ENCODE measurements at places on chromosomes 7 and 10.

- no peak for DNase-seq
These were observed 20.9 kb downstream of the FAM24A start for GRCh38 chr10:122931088-122931906.

DNA sequence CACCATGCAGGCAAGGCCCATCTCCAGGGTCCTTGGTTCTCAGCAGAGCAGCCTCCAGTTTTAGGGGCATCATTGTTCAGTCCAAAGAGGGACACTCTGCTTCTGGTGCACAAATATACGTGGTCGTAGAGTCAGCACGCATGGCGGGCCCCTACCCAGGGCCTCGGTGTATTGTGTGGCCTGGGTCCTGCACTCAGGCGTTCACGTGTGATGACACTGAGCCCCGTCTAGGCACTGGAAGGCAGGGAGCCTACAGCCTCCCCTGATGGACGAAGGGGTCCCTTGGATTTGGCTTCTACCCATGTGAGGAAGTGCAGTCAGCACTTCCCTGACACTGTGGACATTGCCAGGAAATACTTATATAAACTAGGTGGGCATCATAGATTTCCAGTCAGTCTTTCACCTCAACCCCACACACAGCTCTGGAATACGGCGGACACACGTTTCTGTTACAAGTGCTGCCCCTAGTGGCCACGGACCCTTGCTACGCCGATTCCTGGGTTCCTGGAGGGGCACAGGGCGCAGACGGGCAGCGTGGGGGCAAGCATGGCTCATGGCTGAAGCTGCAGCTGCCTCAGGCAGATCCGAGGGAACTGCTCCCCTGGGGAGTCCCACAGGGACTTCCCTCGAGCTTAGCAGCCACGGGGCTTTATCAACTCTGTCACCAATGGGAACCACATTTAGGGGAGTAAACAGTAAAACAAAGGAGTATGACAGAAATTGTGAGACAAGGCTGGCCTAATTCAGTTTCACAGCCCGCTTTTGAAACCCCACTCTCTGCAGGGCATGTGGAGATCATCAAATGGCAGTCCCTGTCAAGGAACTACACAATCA lies 25.4 kb downstream of the AIFM2 start:
- no peak for DNase-seq

- DNase-seq = no peak
These were observed 140.0 kb downstream of the GRK5 start for GRCh38 chr10:119347181-119347974.

GRCh38 chr10:86521678-86522509 lies at the start of gene WAPL:
TSS of gene WAPL (minus strand) at chr10:86521792. CDS start at chr10:86518069, 3,723 bp downstream.
- DNase-seq = peak; percentile 92

- DNase-seq = no peak
These were observed 377.1 kb upstream of the DPP6 start for GRCh38 chr7:153675131-153675530.

DNA sequence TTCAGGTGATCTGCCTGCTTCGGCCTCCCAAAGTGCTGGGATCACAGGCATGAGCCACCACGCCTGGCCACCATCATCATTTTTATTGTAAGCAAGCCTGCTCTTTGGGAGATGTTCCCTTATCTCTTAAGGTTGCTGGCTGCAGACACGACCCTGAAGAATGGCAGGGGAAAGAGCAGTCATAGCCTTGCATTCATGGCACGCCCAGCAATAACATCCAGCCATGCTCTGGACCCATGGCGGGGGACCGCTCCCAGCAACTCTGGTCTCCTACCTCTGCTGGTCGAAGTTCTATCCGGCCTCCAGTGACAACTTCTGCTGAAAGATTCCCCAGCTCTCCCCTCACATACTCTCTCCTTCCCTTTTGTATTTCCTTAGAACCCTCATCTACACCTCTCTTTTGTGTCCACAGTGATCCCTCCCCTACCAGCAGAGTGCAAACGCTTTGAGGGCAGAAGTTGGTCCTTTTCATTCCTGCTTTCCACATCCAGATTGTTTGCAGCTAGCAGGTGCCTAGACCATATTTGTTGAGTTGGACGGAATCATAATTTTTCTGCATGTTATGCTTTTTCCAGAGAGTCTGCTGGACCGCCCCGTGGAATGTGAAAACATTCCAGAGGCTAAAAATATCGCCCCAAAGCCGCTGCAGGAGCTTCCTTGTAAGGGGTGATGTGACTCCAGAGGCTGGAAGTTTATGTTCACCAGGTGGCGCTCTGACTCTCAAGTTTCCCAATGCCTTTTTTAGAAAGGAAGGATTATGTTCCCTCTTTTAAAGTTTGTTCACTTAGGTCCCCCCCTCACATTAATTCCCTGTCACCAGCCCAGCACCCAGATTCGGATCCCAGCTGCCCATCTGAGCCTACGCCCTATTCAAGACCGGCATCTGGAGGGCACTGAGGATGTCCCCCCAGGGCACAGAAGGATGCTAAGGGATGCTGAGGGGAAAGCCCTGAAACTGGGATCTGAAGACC lies 4.3 kb upstream of the MARVELD1 start:
- DNase-seq = no peak

DNA sequence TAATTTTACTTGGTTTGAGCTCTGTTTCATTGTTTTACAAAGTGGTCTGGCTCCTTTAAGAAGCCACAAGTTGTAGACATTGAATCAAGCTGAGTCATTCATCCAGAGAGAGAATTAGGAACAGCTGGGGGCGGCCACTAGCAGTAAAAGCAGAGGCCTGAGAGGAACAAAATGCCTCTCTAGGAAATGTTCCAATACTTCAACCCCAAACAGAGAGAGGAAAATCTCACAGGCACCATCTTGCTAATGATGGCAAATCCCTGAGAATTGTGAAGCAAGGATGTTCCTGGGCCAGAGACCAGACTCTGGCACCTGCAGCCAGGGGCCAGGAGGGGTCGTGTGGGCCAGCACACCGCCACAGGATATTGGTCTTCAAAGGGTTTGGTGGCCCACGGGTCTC lies 26.5 kb upstream of the TRIL start:
- no peak for DNase-seq

DNA sequence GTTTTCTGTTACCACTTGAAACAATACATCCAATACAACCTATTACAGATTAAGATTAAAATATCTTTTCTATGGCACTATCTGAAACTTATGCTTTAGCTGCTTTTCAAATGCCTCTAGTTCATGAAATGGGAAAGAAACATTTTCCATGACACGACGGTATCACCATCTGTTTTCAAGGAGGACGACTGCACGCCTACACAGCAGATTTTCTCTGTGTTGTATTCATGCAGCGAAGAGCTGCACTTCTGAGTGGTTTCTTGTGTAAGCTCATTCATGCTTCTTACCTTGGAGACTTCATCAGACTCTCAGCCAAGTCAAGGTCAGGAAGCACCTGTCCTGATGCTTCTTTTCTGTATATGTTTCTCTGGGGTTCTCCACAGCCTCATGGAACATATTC lies 179.2 kb downstream of the DYNC1I1 start:
- no peak for DNase-seq

DNA sequence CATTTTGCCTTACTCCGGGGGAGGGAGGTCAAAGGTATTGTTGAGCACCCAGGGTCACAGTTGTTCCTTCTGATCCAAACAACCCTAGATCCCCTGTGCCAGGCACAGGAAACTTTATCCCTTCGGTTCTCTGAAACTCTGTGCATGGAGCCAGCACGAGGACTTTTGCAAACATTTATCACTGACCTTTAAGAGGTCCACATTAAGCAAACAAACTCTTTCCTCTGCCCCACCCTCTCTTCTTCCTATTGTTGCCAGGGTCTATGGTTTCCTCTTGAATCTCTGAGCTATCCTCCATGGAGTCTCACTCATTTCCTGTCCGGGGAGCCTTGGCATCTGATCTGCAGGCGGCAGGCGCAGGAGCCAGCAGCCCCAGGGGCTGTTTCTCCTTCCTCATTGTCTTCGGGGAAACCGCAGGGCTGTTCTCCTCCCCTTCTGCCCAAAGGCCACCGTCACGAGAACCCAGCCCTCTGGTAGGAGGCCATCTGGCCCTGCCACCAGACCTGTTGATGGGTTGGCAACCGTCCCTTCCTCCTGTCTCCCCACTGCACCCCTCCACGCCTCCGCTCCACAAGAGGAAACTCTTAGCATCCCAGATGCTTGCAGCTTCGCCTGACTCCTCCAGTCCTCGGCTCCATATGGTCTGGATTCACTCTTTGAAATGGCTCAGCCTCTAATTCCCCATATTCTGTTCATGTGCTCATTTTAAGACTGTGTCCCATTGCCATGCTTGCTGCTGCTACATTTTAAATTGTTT lies 327.3 kb upstream of the NRP1 start:
- no peak for DNase-seq

DNA sequence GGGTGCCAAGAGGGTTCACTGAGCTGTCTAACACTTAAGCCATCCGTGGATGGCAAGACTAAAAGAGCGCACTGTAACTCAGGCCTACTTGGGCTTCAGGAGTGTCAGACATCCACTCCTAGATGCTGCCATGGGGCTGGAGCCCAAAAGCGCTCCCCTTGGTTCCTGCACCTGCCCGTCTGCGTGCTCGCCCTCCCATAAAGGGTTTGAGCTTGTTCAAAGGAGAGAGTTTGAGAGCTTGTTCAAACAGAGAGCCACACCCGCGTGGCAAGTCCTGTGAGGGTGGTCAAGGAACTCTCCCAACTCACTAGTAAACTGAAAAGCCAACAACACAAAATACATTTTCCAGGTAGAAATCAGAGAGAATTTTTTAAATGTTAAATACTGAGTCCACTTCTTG lies 256.7 kb downstream of the SEMA3A start:
- no peak for DNase-seq

DNA sequence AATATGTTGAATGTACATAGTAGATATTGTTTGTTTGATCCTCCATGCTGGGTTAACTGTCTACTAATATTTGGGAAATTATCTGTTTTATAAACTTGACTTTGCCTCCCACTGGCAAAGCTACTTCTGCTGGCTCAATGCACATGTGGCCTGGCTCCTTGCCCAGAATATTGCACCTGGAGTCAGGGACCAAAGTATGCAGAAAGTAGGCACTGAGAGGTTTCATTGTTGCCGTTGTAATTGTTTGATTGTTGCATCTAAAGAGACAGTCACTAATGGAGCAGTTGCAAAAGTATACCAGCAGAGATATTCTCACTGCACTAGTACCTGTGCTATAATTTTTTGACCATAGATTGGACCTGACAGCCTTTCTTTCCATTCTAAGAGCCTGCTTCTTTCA lies 137.8 kb upstream of the CNTNAP2 start:
- no peak for DNase-seq

GRCh38 chr10:70685455-70685911 lies 13.2 kb downstream of the ADAMTS14 start:
- no peak for DNase-seq

DNA sequence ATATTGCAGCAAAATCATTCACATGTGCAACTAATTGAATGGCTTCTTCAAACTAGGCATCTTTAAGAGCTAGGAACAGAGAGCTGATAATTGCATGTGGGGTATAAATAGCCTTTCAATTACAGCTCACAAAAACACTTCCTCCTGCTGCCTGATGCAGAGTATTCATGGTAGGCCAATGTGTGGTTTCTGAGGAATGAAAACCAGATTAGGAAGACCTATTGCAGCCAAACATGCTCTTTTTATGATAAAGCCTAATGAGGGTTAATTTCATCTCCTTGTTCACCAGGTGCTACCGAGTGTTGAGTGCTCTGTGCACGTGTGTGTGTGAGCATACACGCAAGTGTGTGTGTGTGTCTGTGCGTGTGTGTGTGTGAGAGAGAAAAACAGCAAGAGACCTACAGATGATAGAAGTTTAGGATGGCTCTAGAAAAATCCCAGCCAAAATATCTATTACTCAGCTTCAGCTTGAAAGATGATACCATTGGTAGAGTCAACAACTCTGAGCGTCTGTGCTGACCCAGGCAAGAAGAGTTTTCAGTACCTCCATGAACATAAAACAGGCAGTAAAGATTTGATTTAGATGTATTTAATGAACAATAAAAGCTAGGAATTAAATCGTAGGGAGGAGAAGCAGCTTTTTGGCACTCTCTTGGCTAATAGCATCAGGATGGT lies 448.5 kb upstream of the ANKRD30A start:
- DNase-seq = no peak

DNA sequence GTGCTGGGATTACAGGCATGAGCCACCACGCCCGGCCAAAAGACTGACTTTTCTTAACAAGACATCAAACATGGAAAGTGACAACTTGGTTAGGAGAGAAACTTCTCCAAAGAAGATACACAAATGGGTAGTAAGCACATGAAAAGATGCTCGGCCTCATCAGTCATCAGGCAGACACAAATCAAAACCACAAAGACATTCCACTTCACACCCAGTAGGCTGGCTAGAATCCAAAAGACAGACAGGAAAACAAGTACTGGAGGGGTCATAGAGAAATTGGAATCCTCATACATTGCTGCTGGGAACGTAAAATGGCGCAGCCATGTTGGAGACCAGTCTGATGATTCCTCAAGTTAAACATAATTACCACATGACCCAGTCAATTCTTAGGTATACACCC lies 16.4 kb downstream of the SEPHS1 start:
- DNase-seq = no peak

GRCh38 chr10:128178302-128178958 lies 52.2 kb upstream of the MKI67 start:
- peak; percentile 17 for DNase-seq

- DNase-seq = no peak
These were observed 264.4 kb upstream of the GALNT17 start for GRCh38 chr7:70867513-70867912.

- DNase-seq = no peak
These were observed 129.0 kb downstream of the CDH23 start for GRCh38 chr10:71525721-71526120.

GRCh38 chr7:7706101-7706511 lies 12.3 kb downstream of the RPA3 start:
- no peak for DNase-seq

GRCh38 chr10:83373671-83374070 lies 765.6 kb upstream of the GHITM start:
- DNase-seq = no peak

DNA sequence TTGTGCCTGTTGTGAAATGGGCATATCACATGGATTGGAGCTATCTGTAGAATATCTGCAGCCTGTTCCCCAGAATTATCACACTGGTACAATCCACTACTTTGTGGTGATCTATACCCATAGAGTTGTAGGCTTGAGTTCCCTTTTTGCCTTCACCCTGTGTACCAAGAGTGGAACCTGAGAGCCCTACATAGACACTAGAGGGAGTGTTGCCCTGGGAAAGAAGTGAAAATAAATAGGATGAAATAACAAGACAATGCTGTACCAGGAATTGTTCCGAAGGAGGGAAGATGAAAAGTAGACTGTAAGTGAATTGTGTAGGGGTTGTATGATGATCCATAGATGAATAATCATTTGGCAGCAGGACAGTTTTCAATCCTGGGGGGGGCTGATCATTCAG lies 9.0 kb downstream of the SORCS3 start:
- DNase-seq = no peak

GRCh38 chr10:13074563-13075451 lies 25.2 kb upstream of the OPTN start:
- peak; percentile 20 for DNase-seq
